ENCODE measurements at places on chromosomes 11 and 22. TPM values are rescaled to one million over a fixed set of nuclear protein-coding genes. Genes with fewer than 3 reads are reported as not detected.

Gene SEPTIN3
- total RNA-seq: not detected

Gene PKP3
- 1.2 TPM for total RNA-seq

Gene VPREB1
- not detected for total RNA-seq

Gene USP2
- total RNA-seq: 10.9 TPM

Gene ART1
- not detected for total RNA-seq

Gene KCNJ5
- total RNA-seq: 0.13 TPM

Gene SNAP29
- 24.6 TPM for total RNA-seq

Gene GLYATL1
- 374 TPM for total RNA-seq

Gene CCDC15
- 0.48 TPM for total RNA-seq

Gene CRYAB
- total RNA-seq: 4.8 TPM

Gene MS4A7
- total RNA-seq: 13.7 TPM

Gene C11orf42
- not detected for total RNA-seq

Gene KRTAP5-8
- 0.25 TPM for total RNA-seq

Gene ZDHHC13
- 1.6 TPM for total RNA-seq

Gene MAJIN
- total RNA-seq: not detected

Gene TMEM191C
- 0.78 TPM for total RNA-seq

Gene HOATZ
- not detected for total RNA-seq

Gene PNPLA3
- total RNA-seq: 72.1 TPM

Gene RIMBP3B
- 0.08 TPM for total RNA-seq

Gene DCPS
- total RNA-seq: 14.5 TPM

Gene RAB38
- total RNA-seq: 0.28 TPM

Gene TRPC6
- not detected for total RNA-seq

Gene C11orf97
- 0.35 TPM for total RNA-seq

Gene BET1L
- 33.6 TPM for total RNA-seq

All from left lobe of liver (tissue), 2 donors.